ENCODE measurements at places on chromosomes 5 and 9.

DNA sequence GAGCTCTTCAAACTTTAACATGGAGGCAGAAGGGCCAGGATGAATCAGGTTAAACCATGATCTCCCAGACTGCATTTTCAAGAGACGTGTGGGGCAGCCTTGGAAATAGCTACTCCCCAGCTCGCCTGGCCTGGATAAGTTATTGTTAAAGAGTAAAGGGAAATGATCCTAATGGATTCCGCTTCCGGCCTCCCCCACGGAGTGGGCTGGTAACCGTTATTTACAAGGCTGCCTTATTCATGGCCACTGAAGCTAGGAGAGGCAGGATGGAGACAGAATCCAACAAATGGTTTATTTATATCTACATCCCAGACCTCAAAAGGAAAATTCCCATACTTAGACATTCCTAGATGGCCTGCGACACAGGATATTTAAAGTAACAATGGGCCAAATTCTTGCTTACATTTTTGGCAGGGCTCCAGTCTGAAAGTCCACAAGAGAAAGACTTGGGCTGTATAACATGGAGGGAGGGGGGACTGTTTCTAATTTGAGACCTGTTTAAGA lies 27.9 kb downstream of the SPRY4 start:
- no peak for DNase-seq

- DNase-seq = no peak
Observed at GRCh38 chr9:7659766-7660165, 139.8 kb downstream of the DMAC1 start.

GRCh38 chr5:180194410-180195345 lies 14.3 kb downstream of the RASGEF1C start:
- DNase-seq = no peak

DNA sequence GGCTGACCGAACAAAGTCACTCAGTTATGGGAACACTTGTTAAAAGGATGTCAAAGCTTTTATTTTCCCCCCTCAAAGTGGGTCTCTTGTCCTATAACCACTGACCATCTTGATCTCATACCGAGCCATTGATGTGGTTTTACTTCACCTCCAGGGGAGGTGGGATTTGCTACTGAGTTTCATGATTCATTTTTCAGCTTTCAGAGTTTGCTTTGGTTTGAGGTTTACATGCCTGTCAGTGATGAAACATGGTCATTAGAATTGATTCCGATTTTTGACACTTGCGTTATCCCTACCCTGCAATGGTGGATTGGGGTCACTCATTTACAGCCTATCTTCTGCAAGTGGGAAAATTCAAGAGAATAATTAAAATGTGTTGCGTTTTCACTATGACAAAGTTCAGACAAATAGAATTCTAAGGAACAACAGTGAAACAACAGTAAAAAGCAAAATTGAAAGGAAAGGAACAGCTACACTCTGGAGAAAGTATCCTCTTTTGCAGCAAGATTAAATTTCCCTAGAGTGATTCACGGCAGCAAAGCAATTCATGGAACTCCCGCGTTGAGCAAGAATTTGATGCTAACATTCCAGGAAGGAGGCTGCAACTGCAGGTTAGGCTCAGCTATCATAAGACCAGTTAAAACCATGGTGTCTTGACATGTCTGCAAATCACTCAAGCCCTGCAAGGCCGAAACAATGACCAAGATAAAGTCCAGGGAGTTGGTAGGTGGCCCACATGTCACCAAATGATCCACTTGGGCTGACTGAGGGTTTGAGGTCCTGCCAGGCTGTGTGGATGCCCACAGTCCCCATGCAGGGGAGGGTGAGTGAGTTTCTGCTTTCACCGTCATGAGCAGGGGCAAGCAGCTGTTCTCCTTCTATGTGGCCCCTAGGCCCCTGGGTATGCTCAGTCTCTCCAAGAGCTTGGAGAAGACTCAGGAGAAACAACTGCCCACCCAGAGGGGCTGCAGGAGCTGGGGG lies 9.4 kb downstream of the GADD45G start:
- no peak for DNase-seq

DNA sequence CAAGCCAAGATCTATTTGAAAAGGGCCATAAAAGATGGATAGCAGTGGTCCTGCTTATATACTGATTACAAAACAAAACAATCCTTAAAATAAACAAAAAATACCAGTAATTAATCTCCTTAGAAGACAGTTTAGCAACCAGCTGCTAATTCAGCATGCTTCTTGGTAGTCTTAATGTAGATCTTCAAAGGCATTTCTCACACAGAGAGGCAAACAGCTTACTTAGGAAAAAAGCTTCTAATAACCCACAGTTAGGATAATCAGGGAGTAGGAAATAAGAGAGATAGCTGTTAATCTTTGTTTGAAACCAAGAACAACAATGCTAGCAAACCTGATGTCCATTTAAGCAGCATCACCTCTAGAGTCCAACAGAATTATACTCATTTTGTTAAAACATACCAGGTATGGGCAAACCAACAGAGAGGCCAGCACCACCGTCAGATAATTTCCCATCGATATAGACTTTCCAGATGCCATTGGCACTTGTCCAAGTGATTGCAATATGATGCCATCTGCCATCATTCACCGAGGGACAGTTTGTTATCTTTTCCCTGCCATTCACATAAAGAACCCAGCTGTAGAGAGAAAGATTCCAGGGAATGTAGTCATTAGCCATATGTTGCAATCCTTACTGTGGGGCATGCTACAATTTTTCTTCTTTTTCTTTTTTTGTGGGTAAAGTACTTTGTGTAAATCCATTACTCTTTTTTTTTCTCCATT lies 105.6 kb upstream of the TXNDC8 start:
- no peak for DNase-seq

- DNase-seq = no peak
Observed at GRCh38 chr5:156326718-156327259, at the start of gene SGCD. SGCD (plus strand) TSS chr5:156327164.

GRCh38 chr5:135076051-135076491 lies 42.0 kb upstream of the PITX1 start:
- DNase-seq = no peak

DNA sequence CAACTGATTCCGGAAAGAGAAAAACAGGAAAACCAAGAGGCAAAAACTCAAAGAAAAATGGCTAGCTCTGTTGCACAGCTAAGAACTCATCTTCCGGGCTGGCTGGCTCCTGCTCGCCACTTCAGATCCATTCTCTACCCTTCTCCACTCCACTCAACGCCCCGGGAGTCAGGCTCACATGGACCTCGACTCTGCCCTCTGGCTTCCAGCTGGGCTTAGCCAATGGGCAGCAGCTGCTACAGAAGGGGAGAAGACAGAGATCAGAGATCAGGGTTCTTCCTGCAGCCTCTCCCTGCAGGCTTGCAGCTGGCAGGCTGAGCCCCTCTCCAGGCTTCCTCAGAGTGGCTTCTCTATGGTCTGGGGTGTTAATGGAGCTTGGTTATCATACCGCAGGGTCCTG lies 187.5 kb downstream of the MED10 start:
- no peak for DNase-seq

- DNase-seq = no peak
Observed at GRCh38 chr5:121500310-121500709, 351.4 kb upstream of the FTMT start.

DNA sequence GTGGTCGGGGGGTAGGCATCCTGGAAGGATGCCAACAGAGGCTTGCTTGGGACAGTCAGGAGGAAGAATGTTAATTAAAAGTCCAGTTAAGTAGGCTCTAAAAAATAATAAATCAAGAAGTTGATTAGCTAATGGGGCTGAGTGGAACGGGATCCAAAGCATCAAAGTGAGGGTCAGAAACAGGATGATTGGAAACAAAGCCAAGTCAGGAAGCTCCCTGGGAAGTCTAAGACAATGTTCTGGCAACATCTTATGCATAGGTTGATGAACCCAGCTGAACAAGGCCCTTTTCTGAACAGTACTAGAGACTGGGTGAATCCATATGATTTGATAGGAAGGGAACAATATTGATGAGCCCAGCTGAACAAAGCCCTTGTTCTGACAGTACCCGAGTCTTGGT lies 50.2 kb upstream of the STARD4 start:
- no peak for DNase-seq

GRCh38 chr5:127498548-127498947 lies 18.9 kb upstream of the PRRC1 start:
- DNase-seq = no peak

GRCh38 chr5:81209869-81210493 lies 23.1 kb upstream of the CKMT2 start:
- peak; percentile 29 for DNase-seq

DNA sequence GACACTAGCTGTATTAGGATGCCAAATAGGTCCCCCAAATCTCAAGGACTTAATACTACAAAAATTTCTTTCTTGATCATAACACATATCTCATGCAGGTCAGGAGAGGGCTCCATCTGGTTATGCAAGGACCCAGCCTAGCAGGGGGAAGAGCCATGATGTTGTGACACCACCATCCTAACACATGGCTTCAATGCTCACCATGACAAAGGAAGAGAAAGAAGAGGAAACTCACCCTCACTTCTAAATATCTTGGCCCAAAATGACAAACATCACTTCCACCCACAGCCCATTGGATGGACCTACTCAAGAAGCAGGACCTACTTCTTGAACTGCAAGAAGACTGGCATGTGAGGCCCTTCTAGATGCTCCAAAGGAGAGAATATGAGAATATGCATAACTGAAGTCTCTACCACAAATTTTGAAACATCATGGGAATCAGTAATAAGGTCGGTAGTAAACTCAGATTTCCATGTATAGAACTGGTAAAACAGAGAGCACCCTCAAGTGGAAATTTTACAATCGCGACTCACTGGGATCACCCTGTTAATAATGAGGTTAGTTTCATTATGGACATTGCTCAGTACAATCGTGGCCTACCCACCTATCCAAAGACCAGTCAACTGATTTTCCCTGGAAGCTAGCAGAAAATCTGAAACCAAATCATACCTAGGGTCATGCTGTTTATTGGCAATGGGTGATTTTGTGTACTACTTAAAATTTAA lies 308.2 kb downstream of the ACTL7B start:
- DNase-seq = no peak

DNA sequence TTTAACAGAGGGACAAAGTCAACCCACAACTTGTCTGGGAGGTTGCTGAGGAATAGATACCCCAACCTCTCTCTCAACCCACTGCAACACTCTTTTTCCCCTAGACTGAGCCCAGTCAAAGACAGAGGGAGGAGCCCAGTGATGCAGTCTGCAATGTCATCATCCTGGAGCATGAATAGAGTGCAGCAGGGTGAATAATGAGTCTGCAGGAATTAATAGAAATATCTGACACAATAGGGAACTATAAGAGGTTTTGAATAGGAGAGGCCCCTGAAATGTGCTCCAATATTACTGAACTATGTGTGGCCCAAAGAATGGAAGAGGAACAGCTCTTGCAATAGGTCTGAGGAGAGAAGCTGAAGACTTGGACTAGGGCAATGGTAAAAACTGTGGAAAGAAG lies 59.1 kb downstream of the PDCD1LG2 start:
- DNase-seq = no peak

- DNase-seq = no peak
Observed at GRCh38 chr5:72296256-72296655, 23.8 kb downstream of the MRPS27 start.

DNA sequence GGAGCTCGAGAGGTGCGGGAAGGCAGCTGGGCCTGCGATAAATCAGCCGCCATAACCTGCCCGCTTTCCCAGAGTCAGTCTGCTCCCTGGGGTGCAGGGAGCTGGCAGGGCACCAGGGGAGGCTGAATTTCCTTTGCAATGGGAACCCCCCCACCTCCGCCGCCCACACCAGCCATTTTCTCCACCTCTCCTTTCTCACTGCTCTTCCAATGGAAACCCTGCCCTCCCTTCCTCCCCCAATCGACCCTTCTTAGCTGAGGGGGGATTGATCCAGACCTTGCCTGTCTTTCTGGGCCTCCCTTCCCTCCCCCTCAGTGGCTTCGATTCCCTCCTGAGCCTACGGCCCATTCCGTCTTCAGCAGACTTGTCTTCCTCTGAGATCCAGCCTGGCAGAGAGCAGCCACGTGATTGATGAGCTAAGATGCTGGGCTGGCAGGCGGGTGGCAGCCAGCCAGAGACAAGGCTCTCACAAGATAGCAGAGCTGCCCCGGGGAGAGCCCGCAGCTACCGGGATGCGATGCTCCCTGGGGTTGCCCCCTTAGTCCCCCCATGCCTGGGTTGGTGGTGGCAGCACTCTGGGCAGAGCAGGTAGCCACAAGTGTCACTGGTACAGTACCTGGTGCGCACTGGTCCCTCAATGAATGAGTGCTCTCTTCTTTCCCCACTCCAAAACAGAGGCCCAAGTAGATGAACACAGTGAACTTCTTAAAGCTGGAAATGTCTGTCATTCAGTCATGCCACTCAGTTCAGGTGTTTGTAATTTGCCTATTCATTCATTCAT lies 53.7 kb upstream of the FABP6 start:
- DNase-seq = no peak

GRCh38 chr9:35500130-35500748 lies 10.3 kb downstream of the RUSC2 start:
- no peak for DNase-seq

- no peak for DNase-seq
Observed at GRCh38 chr5:55634209-55634805, 77.8 kb downstream of the SLC38A9 start.

DNA sequence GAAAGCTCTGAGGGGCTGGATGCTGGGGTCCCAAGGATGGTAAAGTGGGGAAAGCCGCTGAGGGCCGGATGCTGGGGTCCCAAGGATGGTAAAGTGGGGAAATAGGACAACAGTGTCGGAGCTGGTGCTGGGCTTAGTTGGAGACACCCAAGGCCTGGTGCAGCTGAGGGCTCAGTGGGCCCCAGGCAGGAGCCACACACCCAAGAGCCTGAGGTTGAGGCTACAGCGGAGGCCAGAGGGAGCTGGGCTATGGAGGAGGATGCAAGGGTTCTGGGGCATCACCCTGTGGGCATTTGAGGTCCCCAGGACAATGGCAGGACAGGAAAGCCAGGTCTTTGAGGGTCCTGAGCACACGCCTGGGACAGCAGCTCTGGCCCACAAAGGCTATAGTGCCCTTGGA lies 19.1 kb upstream of the SLC9A3 start:
- DNase-seq = no peak

GRCh38 chr9:131503626-131504465 lies 1.1 kb downstream of the POMT1 start:
- DNase-seq = peak; percentile 73

DNA sequence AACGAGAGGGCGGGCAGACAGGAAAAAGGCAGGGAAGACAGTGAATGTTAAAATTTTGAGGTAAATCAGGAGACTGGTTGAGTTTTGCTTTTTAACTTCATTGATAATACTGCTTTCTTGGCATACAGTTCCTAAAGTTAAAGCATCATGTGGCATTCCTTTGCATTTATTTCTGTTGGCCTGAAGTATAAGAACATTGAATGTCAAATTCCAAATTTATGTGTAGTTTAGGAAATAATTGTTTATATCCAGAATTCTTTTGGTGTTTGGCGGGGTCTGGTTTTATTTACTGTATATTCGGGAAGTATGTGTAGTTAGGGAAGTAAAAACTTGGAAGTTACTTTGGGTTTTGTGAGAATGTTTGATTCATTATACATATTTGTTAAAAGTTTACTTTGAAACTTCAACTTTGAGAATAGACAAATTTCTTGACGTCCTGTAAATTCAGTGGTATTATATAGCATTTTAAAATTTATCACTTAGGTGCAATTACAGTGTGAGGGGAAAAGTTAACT lies 83.2 kb downstream of the PTPDC1 start:
- no peak for DNase-seq

- no peak for DNase-seq
Observed at GRCh38 chr9:112049811-112050516, 125.1 kb downstream of the SUSD1 start.

- DNase-seq = no peak
Observed at GRCh38 chr5:107387526-107388140, 283.1 kb downstream of the EFNA5 start.

All from stimulated activated CD8-positive, alpha-beta memory T cell treated with anti-CD3 and anti-CD28 coated beads, Interleukin-2, amount 100 ng/mL, for 48 hours (primary cell).